Activated CD8-positive, alpha-beta memory T cell treated with anti-CD3 and anti-CD28 coated beads for 36 hours (primary cell): ENCODE measurements at places on chromosomes 6 and 20. TPM values are rescaled to one million over a fixed set of nuclear protein-coding genes. Genes with fewer than 3 reads are reported as not detected.

MEP1A gene
- not detected for total RNA-seq

ZMYND8 gene
- total RNA-seq: 29.1 TPM

AARS2 gene
- total RNA-seq: 24.5 TPM

KLHDC3 gene
- total RNA-seq: 71.4 TPM

IL17F gene
- total RNA-seq: 1.5 TPM
